NCI-H2029 (cell line): ENCODE measurements at places on chromosomes 1 and 21.

GRCh38 chr1:150981805-150982712 is at the start of gene ANXA9:
Gene ANXA9 (plus strand): TSS chr1:150982292. CDS start chr1:150983106, 814 bp downstream.
- no peak for DNase-seq

DNA sequence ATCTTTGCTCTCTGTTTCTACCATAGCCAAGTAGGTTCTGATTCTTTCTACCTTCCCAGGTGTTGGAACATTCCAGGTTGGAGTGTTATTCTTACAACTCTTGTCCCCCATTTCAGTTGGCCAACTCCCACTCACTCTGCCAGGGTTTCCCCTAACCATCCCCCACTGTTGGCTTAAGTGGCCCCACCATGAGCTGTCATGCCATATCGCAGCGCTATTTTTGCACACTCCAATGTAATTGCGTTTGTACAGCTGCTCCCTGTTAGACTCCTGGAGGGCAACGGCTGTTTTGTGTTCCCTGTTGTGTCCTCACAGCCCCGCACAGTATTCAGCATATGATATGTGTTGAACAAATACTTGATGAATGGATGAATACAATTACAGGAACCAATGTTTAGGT is 117.7 kb upstream of the ETS2 start:
- DNase-seq = peak; percentile 77

GRCh38 chr1:27713139-27713725 is 12.5 kb upstream of the FAM76A start:
- DNase-seq = no peak

DNA sequence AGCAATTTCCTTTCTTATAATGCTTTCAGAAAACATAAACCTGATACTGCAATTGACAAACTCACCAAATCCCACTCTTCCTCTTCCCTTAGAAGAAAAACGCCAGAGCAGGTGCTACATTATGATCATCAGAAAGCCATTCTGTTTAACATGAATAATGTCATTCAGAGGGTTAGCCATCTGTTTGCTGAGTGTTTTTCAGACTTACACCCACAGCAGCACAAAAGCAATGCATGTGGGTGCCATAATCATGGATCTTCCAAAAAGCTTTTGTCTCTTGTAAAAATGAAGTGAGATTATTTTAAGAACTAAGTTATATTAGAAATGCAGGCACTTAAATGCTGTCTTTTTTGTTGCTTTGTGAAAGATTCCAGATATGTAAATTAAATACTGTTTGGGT is 204.6 kb upstream of the TMPRSS15 start:
- no peak for DNase-seq

GRCh38 chr1:183023146-183023600 is at the start of gene LAMC1:
Gene LAMC1 (plus strand): TSS chr1:183023420. CDS start chr1:183023717, 297 bp downstream.
- DNase-seq = no peak

- no peak for DNase-seq
These were observed 41.4 kb downstream of the MTARC1 start for GRCh38 chr1:220828179-220828490.

- DNase-seq = peak; percentile 83
These were observed 63.2 kb upstream of the TMEM51 start for GRCh38 chr1:15090373-15090772.

DNA sequence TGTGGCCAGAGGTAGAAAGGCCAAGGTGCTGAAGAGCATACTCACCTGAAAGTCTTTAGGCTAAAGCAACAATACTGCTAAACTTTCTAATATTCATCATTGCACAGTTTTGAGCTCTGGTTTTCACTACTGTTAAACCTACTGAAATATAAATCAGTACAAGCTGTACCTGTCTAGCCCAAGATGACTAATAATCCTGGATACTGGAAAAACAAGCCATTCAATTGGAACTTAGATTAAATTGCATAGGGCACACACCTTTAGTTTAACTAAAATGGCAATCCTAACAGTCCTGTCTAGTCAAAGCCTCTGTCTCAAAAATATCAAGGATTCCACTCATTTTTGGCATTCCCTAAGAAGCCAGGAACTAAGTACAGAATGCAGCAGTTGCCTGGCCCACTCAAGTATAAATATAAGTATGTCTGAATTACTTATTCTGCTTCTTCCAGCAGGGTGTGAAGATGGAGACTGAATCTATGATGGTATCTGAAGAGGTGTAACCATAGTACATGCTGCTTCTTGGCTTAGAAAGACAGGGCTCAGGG is 3.1 kb downstream of the CHML start:
- no peak for DNase-seq

DNA sequence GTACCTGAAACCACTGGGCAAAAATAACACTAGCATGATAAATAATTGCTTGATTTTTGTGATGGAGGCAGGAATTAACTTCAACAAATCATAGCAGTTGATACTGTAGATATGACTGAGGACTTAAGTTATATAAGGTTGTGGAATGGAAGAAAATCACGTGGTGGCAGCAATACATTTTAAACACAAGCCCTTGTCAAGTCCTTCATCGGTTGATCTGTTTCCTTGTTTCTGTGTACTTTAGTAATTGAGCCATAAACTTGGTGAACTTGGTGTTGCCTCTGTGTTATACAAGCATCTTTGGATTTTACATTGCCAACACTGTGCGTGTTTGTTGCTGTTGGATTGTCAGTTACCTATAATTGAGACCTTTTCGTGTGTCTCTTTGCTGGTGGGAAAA is 114.4 kb downstream of the CAMTA1 start:
- no peak for DNase-seq

DNA sequence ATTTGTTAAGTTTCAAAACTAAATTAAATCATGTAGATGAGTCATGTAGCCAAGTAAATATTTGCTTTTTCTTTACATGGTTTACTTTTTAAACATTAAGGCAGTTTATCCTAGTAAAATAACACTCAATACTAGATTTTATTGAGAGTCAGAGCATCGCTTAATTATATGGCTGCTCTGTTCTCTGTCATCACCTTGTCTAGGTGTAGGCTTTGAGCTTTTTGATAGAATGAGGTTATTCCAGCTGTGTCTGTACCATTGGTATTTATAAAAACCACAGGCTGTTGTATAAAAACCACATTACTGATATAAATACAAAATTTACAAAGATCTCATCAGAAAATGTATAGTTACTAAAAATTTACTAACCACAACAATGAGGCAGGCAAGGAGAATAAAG is 42.5 kb upstream of the GPR52 start:
- no peak for DNase-seq

- no peak for DNase-seq
These were observed 19.6 kb upstream of the CBR3 start for GRCh38 chr21:36115138-36115730.

DNA sequence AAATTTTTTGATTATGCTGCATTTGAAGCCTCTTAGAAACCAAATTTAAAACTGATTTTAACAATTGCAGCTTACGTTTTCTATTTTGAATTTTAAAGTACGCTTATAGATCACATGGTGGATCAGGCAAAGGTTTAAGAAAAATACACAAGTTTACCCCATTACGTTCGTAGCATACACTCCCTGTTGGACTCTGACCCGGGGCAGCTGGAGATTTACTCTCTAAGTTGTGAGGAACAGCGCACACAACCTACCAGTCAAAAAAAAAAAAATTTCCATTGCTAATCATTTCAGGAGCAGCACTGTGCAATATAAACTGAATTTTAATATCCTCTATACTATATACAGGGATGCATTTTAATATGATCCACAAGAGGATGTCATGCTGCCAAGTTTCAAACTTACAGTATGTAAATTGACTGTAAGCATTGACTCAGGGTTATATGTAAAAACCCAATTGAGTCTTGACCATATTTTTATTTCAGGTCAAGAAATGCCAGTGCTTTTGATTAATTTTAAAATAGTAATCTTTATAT is 20.4 kb downstream of the CSDE1 start:
- DNase-seq = no peak

DNA sequence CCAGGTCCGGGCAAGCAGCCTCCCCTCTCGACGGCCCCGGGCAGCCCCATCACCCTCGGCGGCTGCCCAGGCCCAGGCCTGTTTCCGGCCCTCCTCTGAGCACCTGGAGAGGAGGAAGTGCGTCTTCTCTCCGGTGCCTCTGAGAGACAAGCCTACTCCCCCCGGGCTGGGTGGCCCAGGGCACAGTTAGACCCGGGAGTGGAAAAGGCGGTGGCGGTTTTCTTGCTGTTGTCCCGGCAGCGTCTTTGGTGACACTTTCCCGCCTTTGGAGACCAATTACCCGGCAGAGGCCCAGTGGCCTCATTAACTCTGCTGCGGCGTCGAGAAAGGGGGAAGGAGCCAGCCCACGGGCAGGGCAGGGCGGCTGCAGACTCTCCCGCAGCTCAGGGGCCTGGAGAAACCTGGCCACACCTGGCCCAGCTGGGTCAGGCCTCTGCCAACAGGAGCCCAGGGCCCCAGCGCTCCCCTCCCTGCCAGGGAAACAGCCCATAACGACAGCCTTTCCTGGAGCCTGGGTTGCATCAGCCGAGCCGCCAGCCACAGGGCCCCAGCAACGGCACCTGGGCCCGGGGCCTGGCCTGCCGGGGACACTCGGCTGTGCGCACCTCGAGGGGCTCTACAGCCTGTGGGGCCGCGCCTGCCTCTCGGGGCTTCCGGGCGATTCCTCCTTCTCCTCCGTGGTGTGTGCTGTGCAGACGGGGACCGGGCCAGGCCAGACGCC is 28.4 kb upstream of the C1orf159 start:
- DNase-seq = peak; percentile 81

GRCh38 chr1:191969290-191969689 is 189.0 kb upstream of the RGS18 start:
- no peak for DNase-seq

GRCh38 chr1:9410737-9411297 is 118.1 kb downstream of the SPSB1 start:
- no peak for DNase-seq

DNA sequence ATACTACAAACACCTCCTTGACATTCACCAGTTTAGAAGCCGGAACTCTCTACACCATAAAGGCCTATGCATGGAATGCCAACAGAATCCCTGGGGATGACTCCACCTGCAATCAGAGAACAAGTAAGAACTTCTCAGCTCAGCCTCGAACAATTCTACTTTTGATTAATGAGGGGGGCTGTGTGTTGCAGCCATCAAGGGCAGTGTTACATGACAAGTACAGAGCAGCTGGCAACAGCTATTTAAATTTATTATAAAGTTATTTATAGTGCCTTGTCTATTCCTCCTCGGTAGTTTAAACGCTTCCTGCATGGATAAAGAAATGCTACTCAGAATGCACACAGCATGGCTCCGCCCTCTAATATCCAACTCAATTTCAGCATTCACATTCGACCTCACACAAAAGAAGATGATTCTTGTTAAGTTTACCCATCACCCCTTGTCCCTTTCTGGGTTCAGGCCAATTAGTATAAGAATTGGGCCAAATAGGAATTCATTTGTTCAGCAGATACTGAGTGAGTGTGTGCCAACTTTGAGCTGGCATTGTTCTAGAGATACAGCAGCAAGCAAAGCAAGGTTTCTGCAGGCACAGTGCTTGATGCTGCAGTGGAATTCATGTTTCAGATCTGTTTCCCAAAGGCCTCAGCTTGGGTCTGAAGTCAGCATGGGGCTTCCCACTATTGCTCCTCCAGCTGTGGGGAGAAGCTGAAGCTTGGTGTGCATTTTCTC is 6.4 kb downstream of the FNDC7 start:
- no peak for DNase-seq
